Upper lobe of left lung (tissue), 6 donors: ENCODE measurements at places on chromosomes 5 and 9.

DNA sequence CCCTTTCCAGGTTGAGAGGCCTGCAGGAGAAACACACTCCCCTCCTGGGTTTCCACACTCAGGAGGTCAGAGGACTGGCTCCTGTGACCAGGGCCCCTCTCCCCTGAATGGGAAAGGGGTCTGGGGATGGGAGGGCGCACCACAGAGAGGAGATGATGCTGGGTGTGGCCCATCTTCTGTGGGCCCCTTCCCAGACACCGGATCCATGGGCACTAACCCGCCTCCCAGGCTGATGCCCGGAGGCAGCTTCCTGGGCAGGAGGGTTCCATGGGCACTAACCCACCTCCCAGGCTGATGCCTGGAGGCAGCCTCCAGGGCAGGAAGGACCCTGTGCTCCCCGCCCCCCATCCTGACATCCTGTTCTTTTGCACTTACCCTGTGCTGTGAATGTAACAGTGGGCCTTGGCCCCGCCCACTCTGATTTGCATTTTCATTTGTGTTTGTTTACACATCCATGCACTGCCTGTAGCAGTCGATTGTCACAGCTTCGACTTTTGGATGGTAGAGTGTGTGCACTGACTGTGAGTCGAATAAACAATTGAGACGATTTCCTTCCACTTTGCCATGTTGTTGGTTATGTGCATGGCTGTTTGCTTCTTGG is 9.3 kb upstream of the DOLPP1 start:
- DNase-seq, result no peak

- no peak for DNase-seq
Observed at GRCh38 chr5:174348311-174348981, 302.9 kb downstream of the NSG2 start.

- no peak for DNase-seq
Observed at GRCh38 chr5:125410537-125411070, 664.2 kb upstream of the ZNF608 start.

DNA sequence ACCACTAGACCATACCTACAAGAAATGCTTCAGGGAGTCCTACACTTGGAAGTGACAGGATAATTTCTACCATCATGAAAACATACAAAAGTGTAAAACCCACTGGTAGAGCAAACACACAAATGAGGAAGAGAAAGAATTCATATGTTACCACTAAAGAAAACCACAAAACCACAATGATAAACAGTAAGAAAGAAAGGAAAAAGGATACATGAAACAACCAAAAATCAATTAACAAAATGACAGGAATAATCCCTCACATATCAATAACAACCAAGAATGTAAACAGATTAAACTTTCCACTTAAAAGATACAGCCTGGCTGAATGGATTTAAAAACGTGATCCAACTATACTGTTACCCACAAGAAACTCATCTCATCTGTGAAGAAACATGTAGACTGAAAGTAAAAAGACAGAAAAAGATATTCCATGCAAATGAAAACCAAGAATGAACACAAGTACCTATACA is 83.4 kb downstream of the LPAR1 start:
- DNase-seq, result no peak

DNA sequence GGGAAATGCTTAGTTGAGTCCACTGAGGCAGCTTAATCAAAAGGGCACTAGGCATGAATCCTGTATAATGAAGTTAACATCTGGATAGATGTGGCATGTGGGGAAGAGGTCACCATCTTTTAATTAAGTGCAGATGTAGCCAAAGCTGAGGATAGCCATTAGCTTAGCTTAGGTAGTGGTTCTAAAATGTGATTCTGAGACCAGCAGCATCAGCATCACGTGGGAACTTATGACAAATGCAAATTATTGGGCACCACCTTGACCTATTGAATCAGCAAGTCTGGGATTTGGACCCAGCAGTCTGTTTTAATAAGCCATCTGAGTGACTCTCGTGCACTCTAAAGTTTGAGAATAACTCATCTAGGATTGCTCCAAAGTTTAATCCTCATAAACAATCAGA is 63.8 kb downstream of the SNCAIP start:
- DNase-seq, result no peak

GRCh38 chr9:113979343-113980127 is 98.6 kb downstream of the AMBP start:
- DNase-seq, result no peak
